ENCODE measurements at places on chromosomes 1 and 21.

DNA sequence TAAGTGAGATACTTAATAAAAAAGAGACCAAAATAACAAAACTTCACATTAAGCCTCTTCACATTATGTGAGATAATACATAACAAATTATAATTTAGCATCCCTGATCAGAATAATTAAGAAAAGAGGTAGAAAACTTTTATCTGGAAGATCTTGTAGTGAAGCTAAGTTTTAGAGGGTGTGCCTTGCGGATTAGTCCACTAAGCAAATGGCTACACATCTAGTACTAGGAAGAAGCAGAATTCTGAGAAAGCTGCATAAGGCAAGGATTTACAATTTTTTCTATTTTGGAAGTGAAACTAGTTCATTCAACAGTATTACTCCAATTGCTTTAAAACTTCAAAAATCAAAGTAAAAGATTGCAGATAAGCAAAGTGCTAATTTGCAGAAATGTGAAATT, 3.5 kb downstream of the YOD1 start:
- no peak for DNase-seq

DNA sequence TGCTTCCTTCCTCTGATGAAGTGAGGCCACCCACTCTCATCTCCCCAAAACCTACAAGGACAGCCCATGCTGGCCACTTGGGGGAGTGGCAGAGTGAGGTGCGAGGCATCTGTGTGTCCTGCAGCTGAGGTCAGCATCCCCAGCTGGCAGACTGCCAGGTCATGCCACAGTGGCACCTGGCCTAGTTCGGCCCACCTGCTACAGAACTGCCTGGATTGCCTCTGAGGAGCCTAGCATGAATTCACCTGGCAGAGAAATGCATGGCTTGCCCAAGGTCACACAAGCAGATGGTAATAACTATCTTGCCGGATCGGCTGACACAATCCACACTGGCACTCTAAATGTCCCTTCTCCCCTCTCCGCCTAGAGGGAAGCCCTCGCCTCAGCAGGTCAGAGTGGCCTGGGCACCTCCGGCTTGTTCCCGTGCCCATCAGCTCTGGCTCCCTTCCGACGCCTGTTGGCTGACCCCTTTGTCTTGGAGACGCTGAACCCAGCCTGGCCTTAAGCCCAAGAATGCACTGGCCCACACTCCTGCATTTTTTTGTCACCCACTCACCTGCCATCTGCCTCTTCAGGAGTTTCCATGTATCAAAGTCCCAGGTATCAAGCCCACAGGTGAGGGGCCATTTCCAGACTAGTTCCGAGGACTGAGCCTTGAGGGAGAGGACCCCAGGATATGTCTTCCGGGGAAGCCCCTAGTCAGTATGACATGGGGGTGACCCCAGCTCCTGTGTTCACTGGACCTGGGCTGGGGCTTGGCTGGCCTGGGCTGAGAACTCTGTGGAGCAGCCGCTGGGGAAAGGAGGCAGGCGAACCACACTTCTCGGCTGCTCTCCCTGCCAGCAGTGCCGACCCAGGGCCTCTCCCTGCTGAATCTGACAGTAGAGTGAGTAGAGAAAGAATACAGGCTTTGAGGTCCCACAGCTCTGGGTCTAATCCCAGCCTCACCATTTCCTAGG, 21.7 kb downstream of the ECE1 start:
- DNase-seq, result no peak

GRCh38 chr1:39981945-39982344, 27.0 kb downstream of the MFSD2A start:
- DNase-seq, result peak; percentile 27

- DNase-seq, result no peak
Observed at GRCh38 chr1:225834417-225835329, 24.7 kb downstream of the EPHX1 start.

DNA sequence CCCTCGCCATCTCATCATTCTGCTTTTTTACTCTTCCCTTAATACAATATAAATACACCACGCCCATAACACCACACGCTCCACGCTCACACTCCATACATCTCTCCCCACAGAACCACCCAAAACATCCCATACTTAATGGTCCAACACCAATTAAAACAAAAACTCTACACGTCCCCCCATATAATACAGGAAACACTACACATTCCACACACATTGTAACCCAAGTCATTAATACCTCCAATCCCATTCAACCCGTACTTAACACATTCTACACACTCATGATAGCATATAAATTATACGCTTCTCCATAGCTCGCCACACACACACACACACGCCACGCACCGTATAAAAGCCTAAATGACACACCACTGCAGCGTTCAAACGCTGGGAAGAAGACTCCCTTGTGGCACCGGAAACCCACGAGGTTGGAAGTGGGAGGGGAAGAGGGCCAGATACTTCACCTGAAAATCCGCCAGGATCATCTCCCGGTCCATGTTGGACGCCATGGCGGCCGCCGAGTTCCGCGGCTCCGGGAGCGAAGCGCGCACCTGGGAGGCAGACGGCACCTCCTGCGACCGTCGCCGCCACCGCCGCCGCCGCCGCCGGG, 659 bp downstream of the FAF1 start:
- no peak for DNase-seq

DNA sequence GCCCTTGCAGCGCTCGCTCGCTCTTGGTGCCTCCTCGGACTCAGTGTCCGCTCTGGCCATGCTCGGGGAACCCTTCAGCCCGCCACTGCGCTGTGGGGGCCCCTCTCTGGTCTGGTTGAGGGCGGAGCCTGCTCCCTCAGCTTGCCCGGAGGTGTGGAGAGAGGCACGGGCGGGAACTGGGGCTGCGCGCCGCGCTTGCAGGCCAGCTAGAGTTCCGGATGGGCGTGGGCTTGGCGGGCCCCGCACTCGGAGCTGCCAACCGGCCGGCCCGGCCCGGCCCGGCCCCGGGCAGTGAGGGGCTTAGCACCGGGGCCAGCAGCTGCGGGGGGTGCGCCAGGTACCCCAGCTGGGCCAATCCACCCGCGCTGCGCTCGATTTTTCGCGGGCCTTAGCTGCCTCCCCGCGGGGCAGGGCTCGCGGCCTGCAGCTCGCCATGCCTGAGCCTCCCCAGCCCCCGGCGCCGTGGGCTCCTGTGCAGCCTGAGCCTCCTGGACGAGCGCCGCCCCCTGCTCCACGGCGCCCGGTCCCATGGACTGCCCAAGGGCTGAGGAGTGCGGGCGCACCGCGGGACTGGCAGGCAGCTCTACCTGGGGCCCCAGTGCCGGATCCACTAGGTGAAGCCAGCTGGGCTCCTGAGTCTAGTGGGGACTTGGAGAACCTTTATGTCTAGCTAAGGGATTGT, 217.0 kb upstream of the PKN2 start:
- no peak for DNase-seq

DNA sequence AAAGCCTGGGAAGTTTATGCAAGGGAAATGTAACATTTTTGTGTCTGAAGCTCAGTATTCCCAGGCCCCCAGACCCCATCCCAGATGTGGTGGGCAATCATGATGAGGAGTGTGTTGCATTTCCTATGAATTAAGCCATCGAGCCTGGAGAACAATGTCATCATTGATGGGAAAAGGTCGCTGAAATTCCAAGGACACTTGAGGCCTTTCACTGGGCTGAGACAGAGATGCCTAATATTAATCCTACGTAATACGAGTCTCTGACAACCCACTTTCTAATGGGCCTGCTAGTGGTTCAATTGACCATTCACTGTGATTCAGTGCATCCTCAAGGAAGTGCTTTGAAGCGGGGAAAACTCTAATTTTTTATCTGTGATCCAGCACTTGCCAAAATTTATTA, 291.6 kb downstream of the PLPP3 start:
- no peak for DNase-seq

DNA sequence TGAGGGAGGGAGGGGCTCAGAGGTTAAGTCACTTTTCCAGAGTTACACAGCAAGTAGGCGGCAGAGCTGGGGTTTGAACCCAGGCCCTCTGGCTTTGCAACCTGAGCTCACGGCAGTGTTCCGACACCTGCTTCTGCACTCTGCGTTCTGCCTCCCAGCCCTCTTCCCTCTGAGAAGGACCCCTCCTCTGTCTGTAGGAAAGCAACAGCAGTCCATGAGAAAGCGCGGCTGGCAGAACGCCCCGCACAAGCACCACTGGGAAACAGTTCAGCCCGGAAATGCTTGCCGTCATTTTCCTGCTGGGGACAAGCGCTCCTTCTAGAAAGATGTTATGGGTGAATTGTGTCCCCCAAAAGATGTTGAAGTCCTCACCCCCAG, 241.1 kb downstream of the NPHP4 start:
- DNase-seq, result no peak

Measured in NT2/D1 (cell line).